AML-193 (cell line): ENCODE measurements at places on chromosomes 2 and 18.
A peak's percentile ranks its signal among the peaks of the same experiment; 100 is the strongest.

DNA sequence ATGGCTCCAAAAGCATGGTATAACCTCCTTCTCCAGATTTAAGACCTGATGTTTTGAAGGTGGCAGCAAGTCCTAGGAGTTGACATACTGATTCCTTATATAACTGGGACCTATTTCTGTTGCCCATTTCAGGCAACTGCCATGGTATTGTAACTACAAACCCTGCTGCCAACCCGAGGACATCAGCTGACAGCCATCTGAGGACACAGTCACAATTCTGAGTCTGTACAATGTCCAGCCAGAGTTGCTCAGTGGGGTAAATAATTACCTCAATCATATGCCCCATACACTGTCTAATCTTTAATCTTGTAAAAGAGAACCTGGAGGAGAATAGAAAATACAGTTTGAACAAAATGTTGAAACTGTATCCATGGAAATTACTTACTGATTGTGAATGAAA, 8.7 kb upstream of the GAREM2 start:
- DNase-seq: no peak

DNA sequence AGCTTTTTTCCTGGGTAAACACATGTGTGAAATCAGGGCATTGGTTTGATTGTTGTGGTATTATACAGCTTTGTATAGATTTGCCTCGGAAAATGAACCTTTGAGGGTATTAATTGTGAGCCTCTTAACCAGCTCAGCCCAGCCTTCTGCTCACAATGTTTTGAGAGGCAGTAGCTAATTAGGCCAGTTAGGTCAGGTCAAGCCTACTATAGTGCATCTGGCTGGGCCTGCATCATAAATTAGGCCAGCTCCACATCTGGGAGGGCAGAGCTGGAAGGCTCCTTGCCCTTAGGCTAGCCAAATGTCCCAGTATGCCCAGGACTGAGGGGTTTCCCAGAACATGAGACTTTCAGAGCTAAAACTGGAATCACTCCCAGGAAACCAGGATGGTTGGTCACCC, 43.0 kb downstream of the LRATD1 start:
- no peak for DNase-seq

GRCh38 chr2:173043897-173044519, 31.6 kb upstream of the MAP3K20 start:
- DNase-seq: no peak

GRCh38 chr2:158967731-158968395, 577 bp upstream of the TANC1 start:
- no peak for DNase-seq

- no peak for DNase-seq
These were observed 146.0 kb downstream of the SETBP1 start for GRCh38 chr18:44826418-44827259.

- no peak for DNase-seq
These were observed 21.4 kb upstream of the RHOB start for GRCh38 chr2:20425371-20425881.

GRCh38 chr18:73707035-73707434, 440.6 kb downstream of the FBXO15 start:
- DNase-seq: no peak

GRCh38 chr2:136423516-136423996, 305.6 kb upstream of the CXCR4 start:
- DNase-seq: peak; percentile 45

DNA sequence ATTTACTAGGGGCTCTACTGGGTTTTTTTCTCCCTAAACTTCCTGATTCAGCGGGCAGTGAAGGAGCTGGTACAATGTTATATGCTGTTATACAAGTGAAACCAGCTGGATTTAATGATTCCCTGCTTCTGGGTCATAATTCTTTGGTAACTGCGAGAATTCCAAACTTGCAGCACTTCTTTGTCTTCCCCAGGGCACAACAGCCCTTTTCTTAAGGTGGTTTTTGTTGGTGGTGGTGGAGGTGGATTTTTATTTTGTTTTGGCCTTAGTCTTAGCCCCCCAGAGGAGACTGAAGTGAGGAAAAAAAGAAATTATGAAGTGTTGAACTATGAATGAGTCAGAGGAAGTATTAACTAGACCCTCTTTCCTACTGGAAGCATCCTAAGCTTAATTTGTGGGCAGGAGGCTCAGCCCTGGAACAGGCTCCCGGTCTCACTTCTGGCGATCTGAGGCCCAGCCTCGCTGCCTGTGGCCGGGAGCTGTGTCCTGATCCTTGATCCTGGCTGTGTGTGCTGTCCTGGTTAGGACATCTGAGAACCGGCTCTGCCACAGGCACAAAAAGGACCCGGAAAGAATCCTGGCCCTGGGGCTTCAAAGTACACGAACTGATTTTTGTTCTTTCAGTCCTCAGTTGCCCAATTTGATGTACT, 141.9 kb downstream of the LYPD6B start:
- DNase-seq: no peak

- no peak for DNase-seq
These were observed 32.7 kb upstream of the AFTPH start for GRCh38 chr2:64491426-64491825.

DNA sequence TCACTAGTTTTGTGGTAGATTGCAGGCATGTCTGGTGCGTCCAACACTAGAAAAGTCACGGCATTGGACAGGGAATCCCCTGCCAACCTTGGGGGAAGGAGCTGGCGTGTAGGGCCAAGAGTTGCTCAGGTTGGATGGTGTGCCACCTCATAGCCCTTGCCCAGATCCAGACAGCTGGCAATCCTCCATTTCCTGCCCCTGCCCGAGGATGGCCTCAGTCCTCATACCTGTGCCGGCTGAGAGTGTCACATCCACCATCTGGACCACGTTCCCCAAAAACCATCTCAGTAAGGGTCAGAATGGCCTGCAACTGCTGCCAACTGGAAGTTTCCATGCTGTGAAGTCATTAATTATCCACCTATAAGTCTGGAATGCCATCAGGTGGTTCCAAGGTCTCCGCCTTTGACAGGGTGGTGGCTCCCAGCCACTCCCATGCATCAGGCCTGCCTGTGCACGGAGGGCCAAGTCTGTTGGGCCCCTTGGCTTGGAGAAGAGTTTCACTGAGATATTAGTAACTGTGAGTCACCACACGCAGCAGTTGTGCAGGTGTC, 55.0 kb downstream of the IMPA2 start:
- no peak for DNase-seq

DNA sequence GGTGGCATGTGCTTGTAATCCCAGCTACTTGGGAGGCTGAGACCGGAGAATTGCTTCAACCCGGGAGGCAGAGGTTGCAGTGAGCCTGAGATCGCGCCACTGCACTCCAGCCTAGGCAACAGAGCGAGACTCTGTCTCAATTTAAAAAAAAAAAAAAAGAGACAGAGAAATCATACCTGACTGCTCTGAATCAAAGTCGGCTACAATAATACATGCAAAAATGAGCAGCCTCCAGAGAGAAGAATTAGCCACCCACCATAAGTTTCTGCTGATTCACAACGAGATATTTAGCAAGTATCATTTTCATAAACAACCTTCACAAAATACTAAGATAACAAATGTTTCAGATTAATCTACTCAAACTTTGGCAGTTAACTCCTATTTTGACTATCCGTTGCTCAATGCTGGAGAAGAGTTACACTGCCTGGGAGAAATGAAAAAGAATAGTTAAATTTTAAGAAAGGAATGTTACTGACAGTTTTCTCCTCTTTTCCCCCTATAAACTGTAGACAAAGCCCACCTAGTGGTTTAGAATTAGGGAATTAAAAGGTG, 1.5 kb downstream of the OSBPL1A start:
- no peak for DNase-seq

GRCh38 chr2:235988271-235989015, 179.7 kb downstream of the GBX2 start:
- DNase-seq: no peak

- no peak for DNase-seq
These were observed 21.4 kb downstream of the EN1 start for GRCh38 chr2:118826093-118826492.
